Stimulated activated CD4-positive, alpha-beta T cell treated with anti-CD3 and anti-CD28 coated beads, Interleukin-2, amount 100 ng/mL, for 24 hours (primary cell): ENCODE measurements at places on chromosomes 6 and 20.

- DNase-seq = no peak
Observed at GRCh38 chr6:25930532-25931410, at the start of gene SLC17A2. SLC17A2 (minus strand) TSS chr6:25930691; CDS start chr6:25925796, 4,895 bp downstream.

GRCh38 chr6:7684076-7684475 lies 41.8 kb upstream of the BMP6 start:
- no peak for DNase-seq

- DNase-seq = no peak
Observed at GRCh38 chr20:47586649-47587294, 85.1 kb downstream of the NCOA3 start.

- no peak for DNase-seq
Observed at GRCh38 chr6:129893640-129894039, 32.5 kb upstream of the TMEM244 start.

DNA sequence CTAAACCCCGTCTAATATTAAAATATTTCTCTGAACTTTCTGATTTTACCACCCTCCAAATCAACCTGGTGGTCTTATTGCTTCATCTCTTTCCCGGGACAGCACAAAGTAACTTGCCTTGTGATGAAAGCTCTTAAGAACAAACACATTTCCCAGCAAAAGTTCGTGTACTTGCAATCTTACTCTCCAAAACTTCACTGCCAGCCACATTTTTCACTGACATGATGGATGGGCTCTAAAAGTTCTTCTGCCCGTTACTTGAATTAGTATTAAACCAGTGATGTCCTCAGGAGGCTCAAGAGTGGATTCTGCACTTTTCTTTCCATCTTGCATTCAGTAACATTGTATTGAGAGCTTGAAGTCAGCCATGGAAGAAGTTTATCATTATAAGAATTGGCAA lies 731.6 kb upstream of the GJE1 start:
- no peak for DNase-seq

DNA sequence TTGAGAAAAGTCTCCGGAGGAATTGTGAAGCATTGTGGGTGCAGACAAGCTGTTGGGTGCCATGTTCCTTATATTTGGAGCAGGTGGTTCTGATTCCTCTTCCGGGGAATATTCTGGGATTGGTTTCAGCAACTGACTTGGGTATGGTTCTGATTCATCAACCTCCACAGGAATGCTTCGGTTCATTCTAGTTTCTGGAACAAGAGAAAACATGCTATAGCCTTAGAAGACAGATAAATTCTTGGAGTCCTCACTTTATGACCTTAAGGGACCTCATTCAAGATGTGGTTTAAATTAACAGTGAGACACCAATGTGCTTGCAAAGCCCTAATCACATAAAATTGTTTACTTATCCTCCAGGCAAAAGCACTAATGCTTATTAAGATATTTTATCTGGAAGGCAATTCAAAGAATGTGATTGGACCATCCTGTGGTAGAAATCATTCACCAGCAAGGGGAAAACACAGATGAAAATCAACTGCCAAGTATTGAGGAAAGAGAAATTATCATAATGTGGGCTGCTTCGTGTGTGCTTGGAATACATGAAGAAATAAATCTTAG lies 13.7 kb downstream of the TRAF3IP2 start:
- no peak for DNase-seq

- DNase-seq = no peak
Observed at GRCh38 chr6:153790876-153791473, 248.1 kb upstream of the OPRM1 start.

DNA sequence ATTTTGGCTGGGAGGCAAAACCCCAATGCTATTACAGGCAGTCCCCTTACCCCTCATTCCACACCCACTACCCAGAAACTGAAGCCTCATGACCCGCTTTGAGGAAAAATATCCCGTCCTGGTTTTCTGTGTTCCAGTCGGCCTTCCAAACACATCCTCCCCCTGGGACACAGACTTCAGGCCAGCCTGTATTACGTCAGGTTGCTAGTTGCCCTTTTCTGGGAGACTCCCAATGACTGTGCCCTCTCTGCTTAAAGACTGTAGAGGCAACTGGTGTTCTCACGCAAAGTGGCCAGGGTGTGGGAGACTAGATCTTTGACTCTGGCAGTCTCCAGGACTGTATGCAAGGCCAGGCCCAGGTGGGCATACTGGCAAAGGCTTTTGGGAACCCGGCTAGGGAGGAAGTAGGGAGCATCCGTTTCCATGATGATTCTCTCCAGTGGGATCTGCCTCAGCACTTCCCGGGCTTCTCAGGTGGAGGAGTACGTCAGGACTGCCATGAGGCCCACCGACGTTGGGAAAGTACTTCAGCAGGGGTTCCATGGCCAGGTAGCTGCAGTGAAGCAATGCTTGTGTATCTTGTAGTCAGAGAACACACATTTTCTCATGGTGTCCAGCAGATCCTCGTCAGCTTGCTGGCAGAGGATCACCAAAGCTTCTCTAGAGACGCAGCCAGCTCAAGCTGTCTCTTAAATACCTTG lies 34.9 kb downstream of the DYNLT1 start:
- no peak for DNase-seq

DNA sequence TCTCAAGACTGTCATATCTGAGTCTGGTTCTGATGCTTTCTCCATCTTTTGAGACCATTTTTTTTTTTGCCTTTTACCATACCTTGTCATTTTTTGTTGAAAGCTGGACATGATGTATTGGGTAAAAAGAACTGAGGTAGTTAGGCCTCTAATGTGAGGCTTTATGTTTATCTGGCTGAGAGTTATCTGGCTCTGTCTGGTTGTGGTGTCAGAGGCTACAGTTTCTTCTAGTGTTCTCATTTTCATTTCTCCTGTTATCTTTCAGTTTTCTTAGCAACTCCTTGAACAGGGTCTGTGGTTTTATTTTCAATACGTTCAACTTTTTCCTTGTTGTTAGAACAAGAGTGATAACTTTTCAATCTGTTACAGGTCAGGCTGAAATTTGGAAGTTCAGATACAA lies 49.2 kb upstream of the ATXN1 start:
- DNase-seq = no peak

DNA sequence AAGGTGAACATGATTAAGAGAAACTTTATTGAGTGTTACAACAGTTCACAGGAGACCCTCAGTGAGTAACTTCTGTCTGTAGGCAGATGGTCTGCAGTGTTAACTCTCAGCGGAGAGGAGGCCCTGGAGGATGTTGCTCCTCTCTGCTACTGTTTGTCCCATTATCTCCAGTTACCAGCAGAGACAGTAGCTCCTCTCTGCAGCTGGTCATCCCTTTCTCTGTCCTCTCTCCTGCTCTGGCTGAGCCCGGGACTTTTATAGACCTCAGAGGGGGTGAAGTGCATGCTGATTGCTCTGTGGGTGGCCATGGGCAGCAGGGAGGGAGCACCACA lies 5.7 kb downstream of the GTSF1L start:
- DNase-seq = no peak

DNA sequence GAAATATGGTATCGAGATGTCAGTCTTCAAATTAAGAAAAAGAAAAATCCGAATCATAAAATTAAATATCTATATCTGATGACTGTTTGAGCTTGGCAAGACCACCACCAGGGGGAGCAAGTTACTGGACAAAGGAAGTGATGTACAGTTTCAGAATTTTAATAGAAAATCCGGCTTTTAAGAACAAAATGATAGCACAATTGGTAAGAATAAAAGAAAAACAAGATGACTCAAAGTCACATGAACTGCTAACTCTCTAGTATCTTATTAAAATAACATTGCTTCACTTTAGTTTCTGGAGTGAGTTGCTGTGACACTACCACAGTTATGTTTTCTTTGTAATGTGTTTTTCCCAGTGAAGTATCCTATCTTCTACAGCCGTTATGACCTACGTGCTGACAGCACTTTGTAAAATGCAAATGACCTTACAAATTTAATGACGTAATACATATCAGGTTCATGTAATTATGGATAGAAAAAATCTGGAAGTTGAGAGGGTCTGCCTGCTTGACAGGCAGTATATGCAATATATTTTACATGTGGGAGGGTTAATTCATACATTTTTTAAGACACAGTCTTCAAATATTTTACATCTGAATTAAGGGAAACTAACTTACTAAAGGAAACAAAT lies 405.3 kb upstream of the HS3ST5 start:
- peak; percentile 37 for DNase-seq

DNA sequence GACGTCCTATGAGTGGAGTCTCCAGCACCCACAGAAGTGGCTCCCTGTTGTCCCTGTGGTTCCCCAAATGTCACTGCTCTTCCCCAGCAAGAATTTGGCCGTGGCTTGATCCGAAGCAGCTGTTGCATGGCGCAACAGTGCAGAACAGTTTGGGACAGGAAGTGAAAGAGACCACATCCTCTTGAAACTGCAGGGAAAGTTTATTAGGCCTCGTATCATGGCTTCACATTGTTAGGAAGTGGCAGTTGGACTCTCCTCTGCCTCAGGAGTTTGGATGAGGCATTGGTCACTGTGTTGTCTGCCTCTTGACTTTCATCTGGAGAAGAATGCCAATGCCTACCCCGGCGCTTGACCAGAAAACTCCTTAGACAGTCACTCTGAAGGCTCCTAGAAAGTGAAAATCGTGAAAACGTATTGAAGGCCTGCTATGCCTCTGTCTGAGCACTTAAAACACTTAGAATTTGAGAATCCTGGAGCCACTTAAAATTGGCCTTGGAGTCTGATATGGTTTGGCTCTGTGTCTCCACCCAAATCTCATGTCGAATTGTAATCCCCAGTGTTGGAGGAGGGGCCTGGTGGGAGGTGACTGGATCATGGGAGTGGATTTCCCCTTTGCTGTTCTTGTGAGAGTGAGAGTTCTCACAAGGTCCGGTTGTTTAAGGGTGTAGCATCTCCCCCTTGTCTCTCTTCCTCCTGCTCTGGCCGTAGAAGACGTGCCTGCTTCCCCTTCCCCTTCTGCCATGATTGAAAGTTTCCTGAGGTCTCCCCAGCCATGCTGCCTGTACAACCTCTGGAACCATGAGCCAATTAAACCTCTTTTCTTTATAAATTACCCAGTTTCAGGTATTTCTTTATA lies 334.9 kb upstream of the JARID2 start:
- no peak for DNase-seq

DNA sequence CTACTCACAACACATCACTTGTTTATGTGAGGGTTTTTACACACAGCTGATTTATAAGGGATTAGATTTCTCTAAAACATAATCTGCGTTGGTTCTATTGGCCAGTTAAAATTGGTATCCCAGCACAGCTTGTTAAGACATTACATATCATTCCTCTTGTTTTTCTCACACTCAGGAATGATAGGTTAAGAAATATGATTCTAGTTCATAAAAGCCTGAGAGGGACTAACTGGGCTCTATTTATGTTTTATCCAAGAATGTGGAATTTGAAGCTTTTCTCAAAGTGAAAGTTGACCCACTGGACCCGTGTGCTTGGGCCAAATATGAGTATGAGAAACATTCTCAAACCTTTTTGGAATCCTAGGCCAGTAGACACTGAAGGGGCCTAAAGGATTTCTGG lies 117.3 kb downstream of the TMEM170B start:
- DNase-seq = no peak

DNA sequence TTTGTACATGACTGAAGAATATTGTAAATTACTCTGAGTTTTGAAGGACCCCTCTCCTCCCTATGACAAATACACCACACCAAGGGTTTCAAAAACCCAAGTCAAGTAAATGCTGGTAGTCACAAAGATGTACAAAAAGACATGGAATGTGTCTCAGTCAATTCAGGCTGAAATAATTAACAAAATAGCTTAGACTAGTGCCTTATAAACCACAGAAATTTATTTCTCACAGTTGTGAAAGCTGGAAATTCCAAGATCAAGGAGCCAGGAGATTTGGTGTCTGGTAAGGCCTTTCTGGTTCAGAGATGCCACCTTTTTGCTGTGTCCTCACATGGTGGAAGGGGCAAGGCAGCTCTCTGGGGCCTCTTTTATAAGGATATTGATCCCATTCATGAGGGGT lies 202.3 kb upstream of the RIN2 start:
- DNase-seq = no peak

DNA sequence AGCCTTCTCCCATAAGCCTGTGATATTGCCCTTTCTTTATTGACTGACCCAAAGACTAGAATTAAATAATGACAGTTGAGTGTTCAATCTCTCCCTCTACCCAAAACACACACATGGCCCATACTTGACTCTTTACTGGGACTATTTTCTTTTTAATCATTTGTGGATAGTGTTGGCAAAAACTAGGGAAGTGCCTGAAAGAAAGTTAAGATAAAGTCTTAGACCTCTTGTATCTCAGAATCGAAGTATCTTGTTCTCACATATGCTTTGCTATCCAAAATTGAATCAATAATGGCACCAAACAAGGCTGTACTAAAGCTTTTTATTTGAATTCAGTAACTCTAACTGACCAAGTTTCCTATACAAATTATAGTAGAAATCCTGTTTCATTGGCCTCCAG lies 19.0 kb downstream of the TMEM244 start:
- no peak for DNase-seq

DNA sequence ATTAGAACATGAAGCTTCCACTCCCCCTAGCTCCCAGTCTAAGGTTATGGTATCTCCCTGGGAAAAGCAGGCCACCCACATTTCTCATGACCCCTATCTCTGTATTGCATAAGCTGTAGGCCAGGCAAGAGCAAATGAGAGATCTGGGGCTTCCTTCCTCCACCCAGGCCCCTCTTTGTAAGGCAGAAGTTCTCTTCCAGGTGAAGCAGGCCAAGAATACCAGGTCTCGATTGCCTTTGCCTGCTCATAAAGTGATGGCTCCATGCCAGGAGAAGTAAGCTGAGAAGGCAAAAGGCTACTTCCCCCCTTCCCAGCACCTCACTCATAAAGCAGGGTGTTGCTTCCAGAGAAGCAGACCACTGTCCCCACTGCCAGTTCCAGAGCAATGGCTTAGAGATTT lies 144.1 kb upstream of the KCNK16 start:
- no peak for DNase-seq

GRCh38 chr6:43950051-43950605 lies 177.1 kb downstream of the MRPL14 start:
- no peak for DNase-seq

DNA sequence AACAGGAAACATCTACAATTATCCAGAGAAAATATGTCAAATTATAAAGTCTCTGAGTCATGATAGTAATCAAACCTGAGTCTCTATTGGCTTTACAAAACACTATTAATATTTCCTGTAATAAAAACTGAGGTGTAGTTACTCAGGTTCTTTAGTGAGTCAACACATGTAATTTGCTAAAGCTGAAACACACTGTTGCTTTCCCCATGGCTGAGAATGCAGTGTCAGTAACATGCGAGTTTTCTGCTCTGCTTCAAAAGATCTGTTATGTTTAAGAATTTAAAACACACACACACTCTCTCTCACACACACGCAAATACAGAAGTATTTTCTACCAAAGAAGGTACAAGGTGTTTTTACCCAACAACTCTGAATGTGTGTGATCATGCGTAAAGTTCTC lies 38.6 kb downstream of the ATXN1 start:
- no peak for DNase-seq

- DNase-seq = no peak
Observed at GRCh38 chr6:75493400-75494064, at the start of gene FILIP1. FILIP1 (minus strand) TSS chr6:75493800; CDS start chr6:75414972, 78,828 bp downstream.

- DNase-seq = no peak
Observed at GRCh38 chr6:166715065-166715464, 88.0 kb upstream of the RPS6KA2 start.

DNA sequence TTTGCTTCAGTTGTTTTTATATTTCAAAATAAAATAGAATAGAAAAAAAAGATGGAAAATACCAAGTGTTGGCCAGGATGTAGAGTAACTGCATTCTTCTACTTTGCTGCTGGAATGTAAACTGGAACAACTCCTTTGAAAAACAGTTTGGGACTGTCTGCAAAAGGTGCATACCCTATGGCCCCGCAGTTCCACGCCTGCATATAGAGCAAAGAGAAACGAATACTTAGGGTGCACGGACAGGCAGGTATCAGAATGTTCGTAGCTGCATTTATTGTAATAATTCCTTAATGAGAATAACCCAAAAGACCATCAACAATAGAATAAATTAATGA lies 603 bp upstream of the RAB23 start:
- DNase-seq = peak; percentile 11
